ENCODE measurements at places on chromosomes 7 and 10.

DNA sequence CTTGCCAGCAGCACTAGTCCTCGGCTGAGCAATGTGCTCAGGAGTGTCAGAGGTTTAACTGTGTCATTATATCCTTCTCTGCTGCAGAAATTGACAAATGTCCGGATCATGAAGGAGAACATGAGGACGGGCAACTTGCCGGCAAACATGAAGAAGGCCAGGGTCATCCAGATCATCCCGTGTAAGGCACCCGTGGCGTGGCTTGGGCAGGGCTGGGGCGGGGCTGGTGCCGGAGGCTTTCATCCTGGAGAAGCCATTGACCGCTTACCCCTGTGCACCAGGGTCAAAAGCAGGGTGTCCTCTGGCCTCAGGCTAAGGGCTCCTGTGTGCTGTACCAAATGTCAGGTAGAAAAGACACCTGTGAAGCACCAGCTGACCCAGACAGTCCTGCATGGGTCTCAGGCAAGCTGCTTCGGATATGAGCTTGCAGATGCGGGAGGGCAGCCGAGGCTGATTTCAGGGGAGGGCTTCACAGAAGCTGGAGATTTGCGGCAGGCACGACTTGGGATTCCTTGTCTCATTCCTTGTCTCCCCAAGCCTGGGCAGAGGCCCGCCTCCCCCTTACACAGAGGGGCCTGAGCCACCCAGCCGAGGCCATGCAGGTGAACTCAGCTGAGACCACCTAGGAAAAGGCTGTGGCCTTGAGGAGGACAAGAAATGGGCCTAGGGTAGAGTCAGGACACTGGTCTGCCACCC, 55.4 kb downstream of the MKI67 start:
- DNase-seq, result no peak

DNA sequence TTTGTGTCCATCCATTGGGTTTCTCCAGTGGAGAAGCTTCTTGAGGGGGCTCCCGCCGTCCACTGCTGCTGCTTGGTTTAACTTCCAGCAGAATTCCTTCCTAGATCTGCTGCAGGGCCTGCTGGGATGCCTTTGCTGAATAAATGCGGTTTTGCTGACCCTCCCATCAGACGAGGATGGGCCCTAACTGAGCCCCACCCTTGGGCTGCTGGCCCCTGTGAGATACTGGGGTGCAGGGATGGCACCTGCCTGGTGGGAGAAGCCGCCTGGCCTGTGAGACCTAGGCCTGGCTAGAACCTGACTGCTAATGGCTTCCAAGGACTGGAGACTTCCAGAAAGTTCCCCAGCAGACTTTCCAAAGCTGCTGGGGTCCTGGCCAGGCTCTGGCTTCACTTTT, 43.8 kb downstream of the ZNF467 start:
- no peak for DNase-seq

GRCh38 chr7:36978461-36978860, 254.2 kb upstream of the AOAH start:
- no peak for DNase-seq

GRCh38 chr10:64537928-64538327, 1016.7 kb downstream of the REEP3 start:
- DNase-seq, result no peak

DNA sequence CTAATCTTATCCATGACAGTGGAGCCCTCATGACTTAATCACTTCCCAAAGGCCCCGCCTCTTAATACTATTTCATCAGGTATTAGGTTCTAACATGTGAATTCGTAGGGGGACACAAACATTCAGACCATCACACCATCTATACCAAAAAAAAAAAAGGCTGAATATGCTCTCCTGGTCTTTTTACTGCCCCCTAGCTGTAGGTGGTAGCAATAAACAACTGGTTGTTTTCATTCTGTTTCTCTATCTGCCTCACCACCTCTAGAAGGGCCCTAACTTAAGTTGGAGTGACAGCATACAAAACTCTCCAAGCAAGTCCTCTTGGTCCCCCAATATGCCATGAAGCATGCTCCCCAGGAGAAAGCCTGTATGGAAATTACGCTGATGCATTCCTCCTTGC, 94.1 kb downstream of the GRM8 start:
- DNase-seq, result no peak

DNA sequence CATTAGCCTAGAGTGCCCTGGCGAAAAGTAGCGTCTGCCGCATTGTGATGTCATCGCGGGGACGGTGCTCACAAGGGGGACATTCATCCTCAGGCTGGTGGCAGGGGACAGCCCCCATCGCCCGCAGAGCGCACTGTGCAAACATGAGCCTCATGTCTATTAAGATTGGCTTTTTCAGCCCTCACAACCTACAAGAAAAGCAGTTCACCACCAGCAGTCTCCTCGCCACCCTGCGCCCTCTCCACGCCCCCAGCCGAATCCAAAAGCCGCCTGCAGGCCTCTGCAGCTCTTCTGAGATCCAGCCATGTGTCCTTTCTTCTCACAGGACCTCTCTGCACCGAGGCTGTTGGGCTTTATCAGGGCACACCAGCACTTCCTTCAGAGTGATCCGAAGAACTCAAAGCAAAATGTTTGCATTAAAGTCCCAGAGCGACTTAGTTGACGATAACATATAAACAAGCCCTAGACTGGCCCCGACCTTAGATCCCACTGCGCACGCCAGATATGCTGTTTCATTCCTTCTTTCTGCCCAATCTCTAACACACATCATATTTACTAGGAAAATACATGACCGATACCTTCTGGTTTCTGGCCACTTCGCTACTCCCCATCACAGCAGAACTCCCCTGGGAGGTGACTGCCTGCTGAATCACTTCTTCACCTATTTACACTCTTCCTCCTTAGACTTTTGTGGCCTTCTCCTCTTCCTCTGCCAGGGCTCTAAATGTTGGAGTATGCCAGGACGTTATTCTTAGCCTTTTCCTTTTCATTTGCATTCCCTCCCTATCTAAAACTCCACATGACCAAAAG, 206.0 kb upstream of the SH2B2 start:
- DNase-seq, result no peak

GRCh38 chr7:21730399-21730798, 187.6 kb downstream of the DNAH11 start:
- DNase-seq, result no peak

DNA sequence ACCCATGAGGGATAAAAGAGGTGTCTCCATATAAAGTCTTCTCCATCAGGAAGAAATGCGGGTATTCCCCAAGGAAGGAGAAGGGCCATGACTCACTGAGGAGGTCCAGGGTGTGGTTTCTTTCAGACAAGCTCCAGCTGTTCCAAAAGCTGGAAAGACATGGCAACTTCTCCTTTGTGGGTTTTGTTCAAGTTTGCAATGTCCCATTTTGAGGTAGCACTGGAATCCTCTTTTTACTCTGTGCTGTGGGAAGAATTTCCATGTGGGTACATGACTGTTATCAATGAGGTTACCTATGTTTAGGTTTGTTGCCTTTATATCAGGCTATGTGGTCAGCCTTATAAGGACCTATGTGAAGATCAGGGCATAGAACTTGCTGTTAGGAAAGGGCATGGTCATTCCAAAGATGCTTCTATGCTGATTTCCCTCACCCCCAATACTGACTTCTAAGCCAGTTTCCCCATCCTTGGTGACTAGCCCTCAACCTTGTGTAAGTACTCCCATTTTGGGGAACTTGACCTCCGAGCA, 697.5 kb downstream of the INHBA start:
- no peak for DNase-seq

DNA sequence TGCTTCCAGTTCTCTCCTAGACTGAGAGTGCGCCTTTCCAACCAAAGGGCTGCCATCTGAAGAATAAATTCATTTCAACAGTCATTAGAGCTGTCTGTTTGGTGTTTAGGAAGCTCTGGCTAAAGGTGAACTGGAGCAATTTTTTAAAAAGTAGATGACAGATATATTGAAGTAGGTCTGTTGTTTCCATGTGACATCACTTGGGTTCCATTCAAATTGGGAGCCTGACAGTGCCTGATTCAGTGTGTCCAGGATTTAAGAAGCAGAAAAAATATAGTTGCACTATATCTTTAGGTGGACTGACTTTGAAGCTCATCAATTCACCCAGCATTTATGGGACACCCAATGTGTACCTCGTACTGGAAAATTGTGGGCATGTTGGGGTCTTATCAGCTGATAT, 367.7 kb downstream of the BBS9 start:
- no peak for DNase-seq

GRCh38 chr7:69283421-69283820, 314.9 kb upstream of the AUTS2 start:
- DNase-seq, result no peak

DNA sequence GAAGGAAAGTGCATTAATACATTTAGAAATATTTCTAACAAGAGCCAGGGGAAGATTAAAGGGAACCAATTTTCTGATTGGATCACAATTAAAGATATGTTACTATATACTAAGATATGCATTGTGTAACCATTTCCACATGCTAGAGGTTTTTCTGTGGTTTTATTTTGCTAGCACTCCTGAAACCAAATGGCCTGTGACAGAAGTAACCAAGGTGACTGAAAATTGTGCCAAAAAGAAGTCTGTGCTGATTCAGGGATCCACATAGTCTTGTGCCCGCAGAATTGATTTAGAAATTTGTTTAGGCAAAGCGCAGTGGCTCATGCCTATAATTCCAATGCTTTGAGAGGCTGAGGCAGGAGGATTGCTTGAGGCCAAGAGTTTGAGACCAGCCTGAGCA, 1.8 kb downstream of the CC2D2B start:
- DNase-seq, result no peak

- DNase-seq, result no peak
These were observed 197.2 kb downstream of the ADARB2 start for GRCh38 chr10:1540144-1540543.

- DNase-seq, result no peak
These were observed 188.5 kb upstream of the FERD3L start for GRCh38 chr7:19333706-19334105.

DNA sequence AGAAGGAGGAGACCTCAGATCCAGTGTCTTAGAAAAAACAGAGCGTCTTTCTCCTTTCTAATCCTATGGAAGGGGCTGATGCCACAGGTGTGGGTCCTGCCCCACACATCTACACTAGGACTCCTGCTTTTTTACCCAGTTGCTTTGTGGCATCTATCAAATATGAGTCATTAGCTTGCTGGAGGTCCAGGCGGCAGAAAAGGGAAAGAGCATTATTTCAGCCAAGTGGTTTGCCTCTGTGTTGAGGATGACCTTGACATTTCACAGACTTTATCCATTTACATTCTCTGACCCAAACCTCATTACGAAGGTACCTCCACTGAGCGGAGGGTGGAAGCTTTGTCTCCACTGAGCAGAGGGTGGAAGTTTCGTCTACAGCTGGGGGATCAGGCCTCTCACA, 308.4 kb upstream of the KLF6 start:
- DNase-seq, result no peak

DNA sequence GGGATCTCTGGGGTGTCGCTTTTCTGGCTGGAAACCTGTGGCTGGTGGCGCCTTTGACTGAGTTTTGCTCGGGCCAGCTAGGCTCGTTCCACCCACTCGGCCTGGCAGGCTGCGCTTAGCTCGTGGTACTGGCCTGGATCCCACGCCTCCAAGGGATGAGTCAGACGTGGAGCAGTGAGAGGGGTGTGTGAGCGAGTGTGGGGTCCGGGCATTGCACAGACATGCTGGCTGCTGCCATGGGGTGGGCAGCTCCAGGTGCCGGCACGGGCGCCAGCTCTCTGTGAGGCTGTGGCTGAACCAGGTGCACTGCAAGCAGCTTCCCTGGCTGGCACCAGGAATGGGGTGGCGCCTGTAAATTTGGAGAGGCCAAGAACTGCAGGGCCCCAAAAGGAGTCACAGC, 63.1 kb upstream of the CACNA2D1 start:
- no peak for DNase-seq

- DNase-seq, result no peak
These were observed 1190.3 kb upstream of the C7orf33 start for GRCh38 chr7:147400221-147400689.

DNA sequence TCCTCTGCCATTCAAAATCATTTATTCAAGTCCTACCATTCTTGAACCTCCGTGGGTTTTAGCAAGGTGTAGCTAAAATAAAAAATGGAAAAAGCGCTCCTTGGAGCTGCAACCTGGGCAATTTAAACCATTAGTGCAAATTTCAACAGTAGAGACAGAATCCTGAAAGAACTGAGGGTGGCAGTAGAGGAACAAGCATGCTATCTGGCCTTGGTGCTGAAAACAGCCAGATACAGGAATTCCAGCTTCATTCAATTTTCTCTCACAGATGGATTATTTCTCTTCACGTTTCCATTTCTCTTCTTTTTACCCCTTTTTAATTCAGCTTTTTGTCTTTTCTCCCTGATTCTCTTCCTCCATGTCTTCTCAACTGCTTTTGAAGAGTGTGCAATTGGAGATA, 77.7 kb downstream of the OTUD1 start:
- no peak for DNase-seq

DNA sequence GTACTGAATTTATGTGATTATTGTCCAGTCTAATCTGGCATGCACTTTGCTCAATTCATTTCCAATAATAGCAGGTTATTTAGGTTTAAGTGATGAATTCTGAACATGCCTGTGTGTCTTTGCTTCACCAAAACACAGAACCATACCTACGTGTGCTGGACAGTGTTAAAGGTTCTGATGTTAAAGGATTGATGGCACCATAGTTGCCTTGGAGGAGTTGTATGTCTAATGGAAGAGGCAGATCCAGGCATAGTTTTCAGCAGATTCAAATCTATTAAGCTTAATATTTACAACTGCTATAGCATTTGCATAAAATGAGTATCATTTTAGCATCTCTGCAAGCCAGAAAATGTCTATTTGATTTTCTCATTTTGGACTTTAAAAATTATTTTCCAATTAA, 28.0 kb upstream of the UMAD1 start:
- no peak for DNase-seq

DNA sequence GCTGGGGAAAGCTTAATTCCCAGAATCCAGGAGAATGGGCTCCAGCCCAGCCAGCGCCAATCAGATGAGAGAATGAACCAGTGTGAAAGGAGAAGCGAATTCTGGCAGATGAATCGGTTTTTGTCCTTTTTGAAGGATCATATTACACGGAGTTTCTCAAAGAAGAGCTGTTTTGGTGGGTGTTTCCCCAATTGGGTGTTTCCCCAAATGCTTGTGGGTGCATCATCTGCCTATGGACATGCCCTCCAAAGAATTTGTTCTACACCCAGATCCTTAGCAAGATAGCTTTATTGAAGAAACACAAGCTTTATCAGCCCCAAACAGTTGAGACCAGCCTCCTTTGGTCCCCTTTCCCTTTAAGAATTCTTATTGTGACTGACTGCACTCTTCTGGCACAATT, 186.5 kb upstream of the GPR26 start:
- DNase-seq, result no peak

DNA sequence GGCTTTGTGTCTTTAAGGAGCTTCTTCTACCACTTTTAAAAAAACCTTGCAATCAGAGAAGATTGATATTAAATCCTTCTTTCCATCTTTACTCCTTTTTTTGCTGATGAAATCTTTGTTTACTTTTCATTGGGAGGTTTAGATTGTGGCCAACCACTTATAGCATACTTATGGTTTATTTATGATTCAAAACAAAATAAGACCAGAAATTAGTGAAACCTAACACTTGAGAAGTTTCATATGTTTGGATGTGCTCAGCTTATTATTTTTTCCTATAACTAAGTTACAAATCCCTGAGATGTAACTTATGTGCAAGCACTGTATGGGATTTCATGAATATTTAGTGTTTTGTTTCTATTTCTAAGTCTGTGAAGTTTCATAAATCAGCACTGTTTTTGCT, 13.5 kb upstream of the PRPS1L1 start:
- no peak for DNase-seq

Data from NCI-H510A (cell line).